ENCODE measurements at places on chromosomes 1 and 21.

GRCh38 chr1:22711071-22711470 is 432 bp downstream of the EPHB2 start:
- no peak for DNase-seq

- no peak for DNase-seq
Observed at GRCh38 chr1:176051902-176052518, 155.1 kb downstream of the COP1 start.

DNA sequence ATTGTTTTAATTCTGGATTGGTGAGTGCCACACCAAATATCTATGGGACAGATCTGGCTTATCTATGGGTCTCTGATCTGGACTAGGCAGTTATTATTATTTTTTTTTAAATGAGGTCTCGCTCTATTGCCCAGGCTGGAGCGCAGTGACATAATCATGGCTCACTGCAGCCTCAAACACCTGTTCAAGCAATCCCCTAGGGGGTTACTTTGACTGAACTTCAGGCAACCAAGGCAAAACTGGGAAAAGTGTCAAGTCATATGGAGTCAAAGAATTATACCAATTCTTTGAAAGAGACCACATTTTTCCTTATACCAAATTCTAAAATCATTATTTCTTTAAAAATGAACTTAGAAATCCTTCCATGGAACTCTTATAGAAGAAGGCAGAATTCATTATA is 129.1 kb upstream of the HOOK1 start:
- peak; percentile 75 for DNase-seq

GRCh38 chr1:47881505-47882442 is 115.4 kb downstream of the TRABD2B start:
- peak; percentile 54 for DNase-seq

DNA sequence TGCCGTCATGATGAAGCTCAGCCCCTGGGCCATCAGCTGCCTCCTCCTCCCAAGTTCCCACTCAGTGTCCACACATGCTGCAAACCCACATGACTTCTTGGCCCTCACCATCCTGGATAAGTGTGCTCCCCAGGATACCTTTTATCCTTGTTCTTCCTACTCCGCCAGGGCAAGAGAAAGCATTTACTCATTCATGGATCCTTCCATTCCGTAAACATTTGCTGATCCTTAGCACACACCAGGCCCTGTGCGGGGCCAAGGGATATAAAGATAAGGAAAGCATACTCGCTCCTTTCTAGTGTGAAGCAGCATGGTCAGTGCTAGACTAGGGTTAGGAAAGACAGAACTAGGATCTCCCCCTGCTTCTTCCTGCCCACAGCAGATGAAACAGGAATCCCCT is 122.1 kb upstream of the HMGB4 start:
- no peak for DNase-seq

- DNase-seq = no peak
Observed at GRCh38 chr1:215704089-215704860, 137.2 kb downstream of the KCTD3 start.

GRCh38 chr1:172682812-172683211 is 23.9 kb downstream of the FASLG start:
- peak; percentile 18 for DNase-seq

DNA sequence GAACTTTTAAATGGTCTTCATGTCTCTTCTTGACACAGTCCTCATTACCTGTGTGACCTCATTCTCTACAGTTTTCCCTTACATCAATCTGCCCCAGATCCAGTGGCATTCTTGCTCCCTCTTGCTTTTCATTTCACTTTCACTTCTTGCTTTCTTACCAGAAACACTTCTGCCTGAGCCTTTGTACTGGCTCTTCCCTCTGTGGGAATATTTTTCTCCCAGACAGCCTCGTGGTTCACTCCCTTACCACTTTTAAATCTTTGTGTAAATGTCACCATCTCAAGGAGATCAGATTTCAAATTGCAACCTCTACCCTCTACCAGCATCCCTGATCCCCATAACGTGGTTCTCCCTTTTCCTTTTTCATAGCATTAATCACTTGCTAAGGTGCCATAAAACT is 73.2 kb downstream of the DISC1 start:
- DNase-seq = peak; percentile 46

GRCh38 chr1:85463731-85464496 is 1.0 kb downstream of the DDAH1 start:
- DNase-seq = peak; percentile 65

DNA sequence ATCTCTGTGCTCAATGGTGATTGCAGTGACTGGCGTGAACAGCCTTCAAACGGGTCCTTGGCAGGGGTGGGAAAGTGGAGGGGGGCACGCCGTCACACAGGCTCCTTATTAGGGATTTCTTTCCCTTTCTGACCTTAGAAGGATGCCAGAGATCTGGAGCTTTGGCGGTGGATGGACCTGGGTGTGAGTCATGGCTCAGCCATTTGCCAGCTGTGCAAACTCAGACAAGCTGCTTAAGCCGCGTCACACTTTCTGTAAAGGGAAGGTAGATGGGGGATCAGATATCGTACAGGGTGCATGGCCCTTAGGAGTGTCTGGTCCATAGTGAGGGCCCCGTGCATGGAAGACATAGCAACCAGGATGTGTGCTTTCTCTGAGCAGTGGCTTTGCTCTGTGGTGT is 48.3 kb upstream of the C1orf174 start:
- peak; percentile 68 for DNase-seq

GRCh38 chr1:247089616-247090375 is 11.2 kb upstream of the ZNF670 start:
- no peak for DNase-seq

GRCh38 chr1:41917835-41918449 is 780 bp downstream of the HIVEP3 start:
- DNase-seq = no peak

DNA sequence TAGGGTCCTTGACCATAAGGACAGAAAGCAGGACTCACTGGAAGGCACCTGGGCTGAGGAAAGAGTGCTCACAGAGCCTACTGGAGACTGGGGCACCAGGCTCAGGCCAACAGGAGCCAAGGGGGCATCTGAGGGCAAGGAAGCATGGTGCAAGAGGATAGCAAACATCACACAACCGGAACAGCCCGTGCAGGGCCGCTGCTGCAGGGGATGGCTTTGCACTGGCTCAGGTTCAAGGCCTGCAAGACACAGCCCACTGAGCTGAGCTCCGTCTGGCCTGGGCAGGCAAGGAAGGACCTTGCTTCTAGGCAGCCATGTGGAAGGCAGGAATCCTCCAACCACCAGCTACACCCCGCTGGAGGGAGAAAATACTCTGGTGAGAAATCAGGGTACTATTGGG is 59.8 kb upstream of the KIF26B start:
- no peak for DNase-seq

- DNase-seq = no peak
Observed at GRCh38 chr1:44934791-44935190, 51.6 kb downstream of the EIF2B3 start.

GRCh38 chr1:237681210-237681609 is 209.5 kb downstream of the ZP4 start:
- no peak for DNase-seq

DNA sequence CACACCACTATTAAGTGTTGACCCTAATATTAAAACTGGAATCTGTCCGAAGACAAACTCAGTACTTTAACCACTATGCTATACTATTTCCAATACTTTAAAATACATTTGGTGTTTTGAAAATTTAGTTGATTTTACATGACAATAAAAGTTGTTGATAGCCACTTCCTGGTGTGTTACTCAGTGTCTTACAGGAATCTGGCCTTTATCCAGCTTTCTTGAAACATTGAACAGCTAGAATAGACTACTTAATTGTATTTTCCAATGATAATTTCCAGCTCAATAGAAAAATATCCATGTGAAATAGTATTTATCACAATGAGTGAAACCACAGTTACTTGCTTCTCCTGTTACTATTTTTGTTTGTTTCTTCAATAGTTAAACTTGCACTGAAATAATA is 369.6 kb upstream of the ADGRL4 start:
- no peak for DNase-seq

DNA sequence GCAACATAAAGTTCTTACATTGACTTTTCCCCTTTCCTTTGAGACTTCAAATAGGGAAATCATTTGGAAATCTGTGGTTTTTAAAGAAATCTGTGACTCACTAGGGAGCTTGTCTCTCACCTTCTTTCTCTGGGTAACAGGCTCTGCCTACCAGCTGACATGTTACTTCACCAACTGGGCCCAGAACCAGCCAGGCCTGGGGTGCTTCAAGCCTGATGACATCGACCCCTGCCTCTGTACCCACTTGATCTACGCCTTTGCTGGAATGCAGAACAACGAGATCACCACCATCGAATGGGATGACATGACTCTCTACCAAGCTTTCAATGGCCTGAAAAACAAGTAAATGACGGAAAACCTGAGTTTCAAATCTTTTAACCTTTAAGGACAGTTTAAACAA is 9.2 kb upstream of the CHIA start:
- no peak for DNase-seq

- DNase-seq = no peak
Observed at GRCh38 chr21:45013260-45013841, 61.0 kb upstream of the ADARB1 start.

- peak; percentile 69 for DNase-seq
Observed at GRCh38 chr1:88061492-88062177, 622.4 kb upstream of the PKN2 start.

- DNase-seq = no peak
Observed at GRCh38 chr1:104408268-104408667, 658.6 kb downstream of the AMY1C start.

DNA sequence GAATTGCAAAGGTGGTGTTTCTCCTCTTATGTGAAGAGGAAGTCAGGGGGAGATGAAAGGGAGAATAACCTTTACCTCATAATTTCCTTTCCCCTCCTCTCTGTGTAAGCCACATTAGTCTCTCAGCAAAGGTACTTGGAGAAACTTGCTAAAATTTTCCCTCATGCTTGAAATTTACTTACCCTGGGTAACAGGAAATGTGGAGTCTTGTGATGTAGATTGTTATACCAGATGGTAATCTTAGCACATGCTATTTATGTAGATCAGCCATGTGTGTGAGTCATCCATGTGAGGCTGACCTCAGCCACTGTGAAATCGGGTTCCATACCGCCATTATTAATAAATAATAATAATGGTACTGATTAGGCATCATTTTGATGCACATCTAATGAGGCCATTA is 128.4 kb downstream of the TGFB2 start:
- no peak for DNase-seq

DNA sequence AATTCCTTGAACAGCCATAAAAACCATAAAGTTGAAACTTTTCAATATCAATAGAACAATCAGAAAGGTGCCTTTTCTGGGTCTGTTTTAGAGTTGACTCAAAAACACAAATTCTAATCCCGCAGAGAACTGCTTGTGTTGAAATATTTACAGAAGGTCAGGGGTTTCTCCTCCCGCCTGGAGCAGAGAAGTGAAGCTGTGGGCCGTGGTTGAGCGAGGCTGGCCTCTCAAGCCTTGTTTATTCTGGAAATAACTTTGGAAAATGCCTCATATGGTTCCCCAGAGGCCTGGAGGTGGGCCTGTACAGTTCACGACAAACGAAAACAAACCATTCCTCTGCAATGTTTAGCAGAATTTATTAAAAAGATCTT is 90.8 kb upstream of the ERRFI1 start:
- no peak for DNase-seq

- DNase-seq = no peak
Observed at GRCh38 chr1:211832661-211833060, 2.1 kb upstream of the LPGAT1 start.

DNA sequence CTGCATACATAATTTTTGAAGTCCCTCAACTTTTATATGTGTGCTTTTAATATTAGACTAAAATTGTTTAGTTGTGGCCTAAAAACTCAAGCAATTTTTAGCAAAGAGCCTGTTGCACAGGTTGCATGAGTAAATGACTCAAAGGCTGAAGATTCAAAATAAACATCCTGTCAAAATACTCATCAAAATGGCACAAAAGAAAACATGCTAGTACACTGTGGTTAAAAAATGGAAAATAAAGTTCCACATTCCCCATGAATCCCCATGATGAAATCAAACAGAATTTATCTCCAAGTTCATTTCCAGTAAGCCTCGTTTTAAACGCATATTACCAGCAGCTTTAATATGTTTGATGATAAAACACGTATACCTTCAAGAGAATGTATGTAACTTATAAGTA is 230.1 kb upstream of the MAP1LC3C start:
- DNase-seq = no peak

DNA sequence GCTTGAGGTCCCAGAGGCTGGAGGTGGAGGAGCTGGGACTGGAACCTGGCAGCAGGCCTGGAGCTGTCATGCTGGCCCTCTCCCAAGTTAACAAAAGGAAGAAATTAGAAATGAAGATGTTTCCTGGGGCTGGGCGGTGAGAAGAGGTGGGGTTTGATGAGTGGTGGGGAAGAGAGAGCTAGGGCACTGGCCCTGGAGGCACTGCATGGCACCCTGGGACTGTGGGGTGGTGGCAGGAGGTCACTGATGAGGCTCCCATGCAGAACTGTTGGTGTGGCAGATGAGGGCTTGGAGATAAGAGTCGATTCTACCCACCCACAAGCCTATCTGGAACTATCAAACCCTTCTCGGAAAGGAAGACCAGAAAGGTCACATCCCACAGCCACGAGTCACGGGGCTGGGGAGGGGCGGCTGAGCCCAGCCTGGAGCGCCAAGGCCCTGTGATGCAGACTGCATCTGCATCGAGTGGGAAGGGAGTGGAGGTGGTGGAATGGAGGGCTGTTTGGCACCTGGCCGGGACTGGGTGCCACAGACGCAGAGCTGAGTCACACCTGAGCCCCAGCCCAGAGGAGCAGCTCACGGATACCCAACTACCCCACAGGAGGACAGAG is 29.4 kb downstream of the MRPL37 start:
- no peak for DNase-seq

DNA sequence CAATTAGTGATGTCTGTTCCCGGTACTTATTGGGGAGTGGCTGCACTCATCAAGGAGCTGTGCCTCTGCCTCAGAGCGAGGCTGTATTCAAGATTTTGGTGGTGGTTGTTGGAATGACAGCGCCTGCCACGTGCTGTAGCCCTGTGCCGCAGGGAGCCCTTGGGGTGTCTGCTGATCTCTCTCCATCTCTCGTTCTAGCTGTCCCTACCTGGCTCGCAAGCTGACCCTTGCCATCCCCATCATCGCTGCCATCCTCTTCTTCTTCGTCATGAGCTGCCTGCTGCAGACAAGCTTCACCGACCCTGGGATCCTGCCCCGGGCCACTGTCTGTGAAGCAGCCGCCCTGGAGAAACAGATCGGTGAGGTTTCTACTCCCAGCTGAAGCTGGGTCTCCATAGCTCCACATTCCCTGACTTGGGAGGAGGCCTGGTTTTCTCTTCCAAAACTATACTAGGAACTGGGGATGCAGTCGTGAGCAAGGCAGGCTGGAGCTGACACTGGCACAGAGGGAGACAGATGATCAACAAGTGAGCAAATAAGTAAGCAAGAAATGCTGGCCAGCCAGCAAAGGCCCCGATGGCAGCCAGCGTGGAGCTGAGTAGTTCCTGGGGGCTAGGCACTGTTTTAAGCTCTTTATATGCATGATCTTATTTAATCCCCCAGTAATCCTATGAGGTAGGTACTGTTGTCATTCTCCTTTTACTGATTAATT is 5.9 kb downstream of the ZDHHC18 start:
- no peak for DNase-seq

- DNase-seq = no peak
Observed at GRCh38 chr1:236400061-236400603, 6.0 kb downstream of the EDARADD start.

- DNase-seq = no peak
Observed at GRCh38 chr1:28313702-28314546, 14.9 kb upstream of the MED18 start.

All from NCI-H510A treated with DMSO at 0.1 percent for 48 hours (cell line).